ENCODE measurements at places on chromosomes 4 and X. TPM values are rescaled to one million over a fixed set of nuclear protein-coding genes. Genes with fewer than 3 reads are reported as not detected.
A peak's percentile ranks its signal among the peaks of the same experiment; 100 is the strongest.

The CLDN2 gene
- total RNA-seq = not detected

The TMPRSS11B gene
- total RNA-seq = not detected

The FAM133A gene
- 0.11 TPM for total RNA-seq

The TMEM192 gene
- total RNA-seq = 13.7 TPM

The RNF128 gene
- 0.54 TPM for total RNA-seq

DNA sequence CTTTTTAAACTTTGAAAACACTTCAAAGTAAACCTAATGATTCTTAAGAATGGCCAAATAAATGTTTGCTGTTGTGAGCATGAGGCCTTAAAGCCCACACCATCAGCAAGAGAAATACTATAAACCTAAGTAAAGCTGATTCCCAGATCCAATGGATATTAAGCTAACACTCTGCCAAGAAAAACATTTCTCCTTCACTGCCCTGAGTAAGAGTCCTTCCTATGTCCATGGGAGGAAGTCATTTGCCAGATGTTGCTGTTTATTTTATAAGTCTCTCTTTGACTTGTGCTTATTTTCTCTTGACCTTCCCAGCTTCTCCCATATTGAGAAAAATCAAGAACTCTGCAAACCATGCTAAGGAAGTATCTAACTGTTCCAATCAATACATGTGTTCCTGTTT lies 154.3 kb upstream of the EDNRA start:
- no peak overlapping the region for H3K4me3 ChIP-seq
- no peak overlapping the region for H3K27ac ChIP-seq
- H3K27me3 ChIP-seq = no peaks in the 10 kb centered on the region
- no peaks in the 10 kb centered on the region for H3K36me3 ChIP-seq
- DNase-seq = no peak

- no peaks in the 10 kb centered on the region for H3K27me3 ChIP-seq
- H3K27ac ChIP-seq = no peak overlapping the region
- no peak for DNase-seq
- no peaks in the 10 kb centered on the region for H3K4me1 ChIP-seq
- no peaks in the 10 kb centered on the region for H3K36me3 ChIP-seq
These were observed 1709.0 kb downstream of the PCDH7 start for GRCh38 chr4:32429151-32429550.

DNA sequence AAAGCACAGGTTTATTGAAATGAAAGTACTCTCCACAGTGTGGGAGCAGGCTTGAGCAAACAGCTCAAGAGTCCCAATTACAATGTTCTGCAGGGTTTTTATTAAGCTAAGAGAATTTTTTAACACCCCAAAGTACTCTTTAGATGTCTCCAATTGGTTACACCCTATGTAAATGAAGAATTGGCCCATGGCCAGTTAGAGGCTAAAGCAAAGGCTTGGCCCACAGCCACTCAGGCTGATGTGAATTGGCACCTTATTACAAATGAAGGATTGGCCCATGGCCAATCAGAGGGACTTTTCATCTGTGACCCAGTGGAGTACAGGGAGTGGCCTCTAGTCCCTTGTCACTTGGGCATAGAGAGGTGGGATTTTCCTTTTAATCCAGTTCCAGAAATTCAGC lies 30.1 kb upstream of the IQCM start:
- H3K27ac ChIP-seq = no peak overlapping the region
- H3K36me3 ChIP-seq = no peaks in the 10 kb centered on the region
- no peak overlapping the region for H3K4me3 ChIP-seq
- H3K27me3 ChIP-seq = no peaks in the 10 kb centered on the region
- DNase-seq = no peak
- H3K4me1 ChIP-seq = no peaks in the 10 kb centered on the region

DNA sequence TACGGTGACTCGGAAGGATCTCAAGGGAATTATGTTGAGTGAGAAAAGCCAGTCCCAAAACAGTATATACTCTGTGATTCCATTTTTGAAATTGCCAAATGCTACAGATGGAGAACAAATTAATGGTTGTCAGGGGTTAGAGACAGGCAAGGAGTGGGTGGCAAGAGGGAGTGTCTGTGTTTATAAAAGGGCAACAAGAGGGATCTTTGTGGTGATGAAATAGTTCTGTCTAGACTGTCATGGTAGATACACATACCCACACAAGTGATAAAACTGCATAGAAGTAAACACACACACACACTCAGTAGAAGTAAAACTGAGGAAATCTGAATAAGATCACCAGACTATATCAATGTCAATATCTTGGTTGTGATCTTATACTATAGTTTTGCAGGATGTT lies 92.7 kb downstream of the CD99L2 start:
- no peaks in the 10 kb centered on the region for H3K4me1 ChIP-seq
- no peak overlapping the region for H3K4me3 ChIP-seq
- no peak for DNase-seq
- H3K36me3 ChIP-seq = no peaks in the 10 kb centered on the region

- no peak overlapping the region for H3K4me3 ChIP-seq
- no peak for DNase-seq
- H3K27me3 ChIP-seq = no peaks in the 10 kb centered on the region
- peak overlapping the region; percentile 94 for H3K27ac ChIP-seq
- peaks cover 29% of the 10 kb centered on the region for H3K4me1 ChIP-seq
These were observed 45.7 kb downstream of the RTL9 start for GRCh38 chrX:110404376-110404775.

- no peaks in the 10 kb centered on the region for H3K27me3 ChIP-seq
- no peaks in the 10 kb centered on the region for H3K36me3 ChIP-seq
- no peak for DNase-seq
- H3K4me3 ChIP-seq = no peak overlapping the region
- peaks cover 1% of the 10 kb centered on the region for H3K4me1 ChIP-seq
- no peak overlapping the region for H3K27ac ChIP-seq
These were observed 15.6 kb upstream of the MAP7D3 start for GRCh38 chrX:136266828-136267227.

GRCh38 chr4:8342651-8343261 lies 73.2 kb downstream of the HTRA3 start:
- H3K27me3 ChIP-seq = peaks cover 3% of the 10 kb centered on the region
- H3K36me3 ChIP-seq = no peaks in the 10 kb centered on the region
- H3K4me3 ChIP-seq = no peak overlapping the region

GRCh38 chr4:122331195-122331594 lies 47.6 kb upstream of the ADAD1 start:
- H3K27ac ChIP-seq = peak overlapping the region; percentile 70
- DNase-seq = no peak
- peaks cover 32% of the 10 kb centered on the region for H3K36me3 ChIP-seq
- peaks cover 12% of the 10 kb centered on the region for H3K4me1 ChIP-seq
- no peaks in the 10 kb centered on the region for H3K27me3 ChIP-seq

DNA sequence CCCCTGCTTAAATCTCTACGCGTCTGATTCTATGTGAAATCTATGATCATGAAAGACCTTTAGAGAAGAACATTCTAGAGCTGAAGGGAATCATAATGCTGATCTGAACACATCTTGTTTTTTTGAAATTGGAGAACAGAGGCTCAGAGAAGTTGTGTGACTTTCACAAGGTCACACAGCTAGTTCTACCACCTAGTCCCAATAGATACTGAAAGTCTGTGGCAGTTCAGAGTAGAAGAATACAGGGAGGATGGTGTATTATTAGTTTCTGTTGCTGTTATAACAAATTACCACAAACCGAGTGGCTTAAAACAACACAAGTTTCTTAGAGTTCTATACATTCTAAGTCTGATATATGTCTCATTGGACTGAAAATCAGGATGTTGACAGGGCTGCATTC lies 14.5 kb downstream of the CYP2U1 start:
- no peaks in the 10 kb centered on the region for H3K36me3 ChIP-seq
- peaks cover 9% of the 10 kb centered on the region for H3K4me1 ChIP-seq
- H3K27ac ChIP-seq = no peak overlapping the region
- no peaks in the 10 kb centered on the region for H3K27me3 ChIP-seq

DNA sequence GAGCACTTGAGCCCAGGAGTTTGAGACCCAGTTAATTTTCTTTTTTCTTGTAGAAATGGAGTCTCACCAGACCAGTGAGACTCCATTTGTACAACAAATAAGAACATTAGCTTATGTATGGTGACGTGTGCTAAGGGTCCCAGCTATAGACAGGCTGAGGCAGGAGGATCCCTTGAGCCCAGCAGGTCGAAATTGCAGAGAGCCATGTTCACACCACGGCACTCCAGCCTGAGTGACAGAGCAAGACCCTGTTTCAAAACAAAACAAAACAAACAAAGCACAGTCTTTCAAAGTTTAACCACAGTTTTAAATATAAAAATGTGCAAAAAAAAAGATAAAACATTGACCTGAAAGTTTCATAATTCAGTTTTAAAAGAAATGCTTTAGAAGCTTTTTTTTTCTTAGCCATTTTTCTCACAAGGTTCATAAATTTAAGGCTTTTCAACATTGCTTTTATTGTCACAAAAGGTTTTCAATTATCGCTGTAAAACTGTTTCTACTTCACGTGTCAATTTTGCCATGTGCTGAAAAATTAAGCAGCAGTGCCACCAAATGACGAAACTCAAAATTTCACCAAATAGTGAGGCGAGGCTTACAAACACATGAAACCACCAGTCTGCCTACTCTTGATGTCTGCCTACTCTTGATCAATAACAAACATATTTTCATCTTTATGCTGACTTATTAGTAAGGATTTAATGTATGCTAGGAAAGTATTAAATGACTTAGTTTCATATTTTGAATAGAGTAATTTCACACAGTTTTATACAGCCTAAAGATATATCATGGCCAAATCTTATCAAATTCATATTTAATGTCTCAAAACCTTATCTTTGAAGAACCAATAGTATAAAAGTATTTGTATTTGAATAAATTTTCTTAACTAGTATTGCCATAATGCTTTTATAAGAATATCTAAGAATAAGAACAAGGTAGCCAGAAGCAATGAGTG lies 126.3 kb downstream of the NEK1 start:
- peaks cover 17% of the 10 kb centered on the region for H3K4me1 ChIP-seq
- no peaks in the 10 kb centered on the region for H3K36me3 ChIP-seq
- DNase-seq = peak; percentile 77
- H3K27me3 ChIP-seq = no peaks in the 10 kb centered on the region
- H3K27ac ChIP-seq = no peak overlapping the region

- H3K36me3 ChIP-seq = 0 out of 2 replicates have a peak, but pooled peaks cover 14% of the 10 kb centered on the region
- H3K27ac ChIP-seq = peak overlapping the region; percentile 99
- H3K27me3 ChIP-seq = no peaks in the 10 kb centered on the region
- H3K4me3 ChIP-seq = peak overlapping the region; percentile 87
These were observed 1.7 kb downstream of the SAT1 start for GRCh38 chrX:23784470-23785331.

Data from GM23248 (cell line).